ENCODE measurements at places on chromosomes 3 and 15.

GRCh38 chr3:189547448-189547847 lies 83.7 kb upstream of the TP63 start:
- no peak for DNase-seq

- DNase-seq, result no peak
Observed at GRCh38 chr3:149325581-149325980, 7.9 kb downstream of the TM4SF18 start.

GRCh38 chr3:133162265-133162664 lies 124.1 kb downstream of the TMEM108 start:
- DNase-seq, result no peak

DNA sequence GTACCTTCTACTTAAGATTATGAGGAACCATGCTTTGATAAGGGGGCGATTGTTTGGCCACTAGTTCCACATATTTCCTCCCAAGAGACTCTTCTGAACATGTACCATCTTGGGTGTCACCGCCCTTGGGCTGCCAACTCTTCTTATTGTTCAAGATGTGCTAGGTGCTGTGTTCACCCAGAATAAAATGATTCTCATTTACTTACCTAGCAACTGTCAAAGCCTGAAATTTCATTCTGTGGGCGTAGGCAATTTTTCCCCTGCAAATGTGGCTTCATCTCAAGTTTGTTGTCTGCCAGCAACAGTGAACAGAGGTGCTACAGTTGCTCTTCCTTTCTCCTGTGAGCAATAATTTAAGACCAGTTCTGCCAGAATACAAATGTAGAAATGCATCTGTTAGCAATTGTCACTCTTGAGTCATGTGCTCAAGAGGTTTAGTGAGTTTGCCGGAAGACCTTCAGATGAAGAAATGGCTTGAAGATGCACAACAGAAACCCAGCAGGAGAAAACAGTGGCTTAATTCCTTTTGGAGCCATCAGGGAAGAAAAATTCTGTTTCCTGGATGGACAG lies 41.3 kb upstream of the RARB start:
- no peak for DNase-seq

- DNase-seq, result no peak
Observed at GRCh38 chr3:11459186-11459824, 184.4 kb downstream of the VGLL4 start.

DNA sequence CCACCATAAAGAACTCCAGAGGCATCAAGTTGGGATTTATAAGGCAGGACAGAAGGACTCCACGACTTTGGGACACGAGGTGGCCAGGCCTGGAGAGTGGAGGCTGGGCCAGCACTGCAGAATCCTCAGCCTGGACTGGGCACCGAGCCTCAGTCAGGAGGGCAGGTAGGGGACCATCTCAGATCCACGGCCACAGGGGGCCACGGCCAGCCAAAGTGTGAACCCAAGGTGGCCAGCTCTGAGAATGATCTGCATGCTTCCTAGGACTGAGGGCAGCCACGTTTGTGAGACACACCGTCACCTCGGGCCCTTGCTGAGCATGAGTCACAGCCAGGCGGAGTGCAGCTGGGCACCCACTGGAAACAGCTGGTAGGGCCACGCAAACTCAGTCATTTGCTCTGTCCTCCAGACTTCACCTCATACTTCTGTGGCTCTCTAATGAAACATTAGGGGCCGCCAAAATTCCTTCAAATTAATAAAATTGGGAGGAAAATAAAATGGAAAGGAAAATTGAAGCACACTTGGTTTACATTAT lies 65.8 kb downstream of the CTNNB1 start:
- DNase-seq, result no peak

DNA sequence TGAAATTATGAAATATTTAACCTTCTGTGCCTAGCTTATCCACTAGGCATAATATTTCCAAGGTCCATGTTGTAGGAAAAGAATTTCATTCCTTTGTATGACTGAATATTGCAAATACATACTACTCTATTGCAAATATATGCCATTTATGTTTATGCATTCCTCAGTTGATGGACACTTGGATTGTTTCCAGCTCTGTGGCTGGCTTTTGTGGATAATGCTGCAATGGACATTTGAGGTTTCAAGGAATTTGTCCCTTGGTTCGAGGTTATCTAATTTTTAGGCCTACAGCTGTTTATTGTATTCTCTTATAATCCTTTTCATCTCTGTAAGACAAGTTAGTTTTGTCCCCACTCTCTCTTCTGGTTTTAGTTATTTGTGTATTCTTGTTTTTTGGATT lies 7.7 kb upstream of the AADACL2 start:
- DNase-seq, result no peak

DNA sequence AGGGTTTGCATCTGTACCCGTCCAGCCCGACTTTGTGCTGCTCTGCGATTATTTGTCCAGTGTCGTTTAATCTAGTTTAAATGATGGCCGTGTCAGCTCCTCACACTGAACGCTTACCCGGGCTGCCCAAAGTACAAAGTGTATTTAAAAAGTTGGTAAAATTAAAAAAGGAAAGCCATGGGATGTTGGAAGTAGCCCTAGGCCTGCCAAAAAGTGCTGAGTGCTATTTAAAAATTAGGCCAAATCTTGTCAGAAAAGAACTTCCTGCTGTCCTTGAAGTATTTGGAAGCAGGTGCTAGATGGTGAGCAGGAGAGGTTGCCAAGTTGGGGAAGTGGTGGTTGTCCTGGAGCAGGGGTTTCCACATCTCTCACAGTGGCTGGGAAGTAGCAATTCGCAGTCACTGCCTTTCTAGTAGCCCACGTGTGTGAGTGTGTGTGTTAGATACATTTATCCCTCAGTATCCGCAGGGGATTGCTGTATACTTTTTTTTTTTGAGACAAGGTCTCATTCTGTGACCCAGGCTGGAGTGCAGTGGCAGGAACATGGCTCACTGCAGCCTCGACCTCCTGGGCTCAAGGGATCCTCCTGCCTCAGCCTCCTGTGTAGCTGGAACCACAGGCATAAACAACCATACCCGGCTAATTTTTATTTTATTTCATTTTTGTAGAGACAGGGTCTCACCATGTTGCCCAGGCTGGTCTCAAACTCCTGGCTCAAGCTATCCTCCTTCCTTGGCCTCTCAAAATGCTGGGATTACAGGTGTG lies 664 bp downstream of the PPCDC start:
- DNase-seq, result no peak

DNA sequence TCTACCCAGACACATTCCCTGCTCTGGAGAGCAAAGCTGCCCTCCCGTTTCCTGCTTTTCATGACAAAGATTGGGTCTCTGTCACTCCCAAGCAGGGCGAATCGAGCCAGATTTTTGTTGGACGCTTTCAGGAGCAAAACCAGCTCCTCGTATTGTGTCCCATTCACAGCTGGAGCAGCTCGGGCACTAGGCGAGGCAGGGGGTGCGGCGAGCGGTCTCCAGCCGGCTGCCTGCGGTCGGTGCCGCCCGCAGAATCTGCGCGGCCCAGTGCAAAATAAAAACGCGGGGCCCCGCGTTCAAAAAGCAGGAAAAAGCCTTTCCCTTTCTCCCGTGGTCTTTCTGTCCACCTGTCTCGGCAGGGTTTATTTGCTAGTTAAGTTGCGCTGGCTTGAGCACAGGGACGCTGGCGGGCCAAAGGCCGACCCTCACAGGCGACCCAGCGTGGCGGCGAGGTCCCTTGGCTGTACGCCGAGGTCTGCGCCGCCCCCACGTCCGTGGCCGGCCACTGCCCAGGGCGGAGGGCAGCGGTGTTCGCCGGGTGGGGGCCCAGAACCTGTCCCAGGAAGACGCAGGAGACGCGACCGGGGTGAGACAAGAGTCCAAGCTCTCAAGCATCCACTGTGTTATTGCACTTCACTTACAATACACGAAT lies 71.2 kb downstream of the CYP19A1 start:
- no peak for DNase-seq

DNA sequence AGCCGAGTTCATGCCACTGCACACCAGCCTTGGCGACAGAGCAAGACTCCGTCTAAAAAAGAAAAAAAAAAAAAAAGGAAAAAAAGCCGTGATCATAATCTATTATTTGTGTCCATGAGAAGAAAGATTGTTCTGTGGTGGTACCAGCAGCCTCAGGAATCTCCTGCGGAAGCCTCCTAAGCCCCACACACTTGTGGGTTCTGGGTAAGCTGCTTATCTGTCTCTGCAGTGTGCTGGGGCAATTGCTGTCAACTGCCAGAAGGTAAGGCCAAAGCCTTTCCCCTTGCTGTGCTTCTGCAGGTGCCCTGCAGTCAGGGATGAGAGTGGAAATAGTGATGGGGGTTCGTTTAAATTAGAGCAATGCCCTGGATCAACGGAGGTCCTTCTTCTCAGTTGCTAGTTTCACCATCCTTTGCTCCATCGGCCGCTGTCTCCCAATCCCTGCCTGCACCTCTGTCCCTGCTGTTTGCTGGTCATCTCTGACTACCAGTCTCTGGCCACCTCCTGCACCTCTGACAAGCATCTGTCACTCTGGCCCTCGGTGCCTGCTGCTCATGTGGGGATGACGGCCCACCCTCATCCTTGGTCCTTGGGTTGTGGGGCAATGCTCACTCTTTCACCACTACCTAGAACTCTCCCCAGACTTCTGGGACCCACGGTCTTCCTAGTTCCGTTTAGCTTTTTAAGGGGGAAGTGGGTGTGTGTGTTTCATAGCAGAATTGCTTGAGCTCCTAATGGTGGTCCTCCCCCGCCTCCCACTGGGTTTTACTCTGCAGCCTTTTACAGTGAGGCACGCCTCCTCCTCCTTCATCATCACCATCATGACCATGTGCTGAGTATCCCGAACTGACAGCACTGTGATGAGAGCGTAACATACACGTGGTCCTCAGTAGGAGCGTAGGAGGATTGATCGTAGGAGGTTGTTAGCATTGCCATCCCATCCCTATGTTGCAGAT lies 25.5 kb downstream of the CHRD start:
- DNase-seq, result no peak

DNA sequence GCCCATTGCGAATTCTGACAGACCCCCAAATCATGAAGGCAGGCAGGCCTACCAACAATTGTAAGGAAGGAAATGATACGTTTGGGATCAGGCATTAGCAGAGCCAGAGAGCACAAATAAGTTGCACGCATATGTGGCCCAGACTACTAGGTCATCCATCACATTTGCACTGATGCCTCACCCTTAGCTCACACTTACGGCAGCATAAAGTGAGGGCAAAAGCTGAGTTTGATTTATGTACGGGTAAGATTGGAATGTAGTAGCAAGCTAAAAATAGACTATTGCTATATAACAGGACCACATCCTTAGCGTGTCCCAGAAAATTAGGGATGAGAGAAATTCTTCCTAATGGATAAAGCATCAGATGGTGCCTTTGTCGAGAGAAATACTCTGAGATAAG lies 58.6 kb downstream of the QTRT2 start:
- no peak for DNase-seq

DNA sequence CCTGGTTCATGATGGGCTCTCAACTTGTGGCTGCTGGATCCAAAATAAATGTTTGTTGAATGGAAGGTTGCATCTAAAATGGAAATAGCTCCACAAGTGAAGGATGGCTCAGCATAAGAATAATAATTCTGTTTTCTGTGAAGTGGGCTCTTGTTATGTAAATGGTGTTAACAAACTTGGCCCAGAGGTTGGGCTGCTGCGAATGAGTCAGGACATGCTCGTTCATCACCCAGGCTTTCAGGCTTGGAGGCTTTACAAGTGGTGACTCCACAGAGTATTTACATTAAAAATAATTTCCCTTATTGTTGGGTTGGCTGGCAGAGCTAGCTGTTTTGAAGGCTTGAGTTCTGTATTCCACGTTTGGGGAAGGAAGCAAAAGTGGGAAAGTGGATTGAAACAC lies 60.5 kb downstream of the ITGB5 start:
- no peak for DNase-seq

- DNase-seq, result no peak
Observed at GRCh38 chr3:51393564-51393963, 2.5 kb downstream of the RBM15B start.

DNA sequence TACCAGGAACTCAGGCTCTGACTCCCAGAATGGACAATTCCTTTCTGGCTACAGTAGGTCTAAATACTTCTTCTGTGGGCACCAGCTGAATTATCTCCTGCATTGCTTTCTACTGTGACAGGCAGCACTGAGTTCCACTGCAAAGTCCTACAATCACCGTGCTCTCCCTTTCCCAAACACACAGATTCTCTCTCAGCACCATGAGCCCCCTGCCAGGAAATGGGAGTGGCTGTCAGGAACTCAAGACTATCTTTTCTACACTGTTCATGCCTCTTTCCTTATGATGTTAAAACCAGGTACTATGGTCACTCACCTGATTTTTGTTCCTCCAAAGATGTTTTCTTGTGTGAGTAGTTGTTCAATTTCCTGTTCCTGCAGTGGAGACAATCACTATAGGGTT lies 383.4 kb downstream of the EPHA6 start:
- no peak for DNase-seq

- no peak for DNase-seq
Observed at GRCh38 chr15:84811151-84811550, 6.0 kb upstream of the ALPK3 start.

DNA sequence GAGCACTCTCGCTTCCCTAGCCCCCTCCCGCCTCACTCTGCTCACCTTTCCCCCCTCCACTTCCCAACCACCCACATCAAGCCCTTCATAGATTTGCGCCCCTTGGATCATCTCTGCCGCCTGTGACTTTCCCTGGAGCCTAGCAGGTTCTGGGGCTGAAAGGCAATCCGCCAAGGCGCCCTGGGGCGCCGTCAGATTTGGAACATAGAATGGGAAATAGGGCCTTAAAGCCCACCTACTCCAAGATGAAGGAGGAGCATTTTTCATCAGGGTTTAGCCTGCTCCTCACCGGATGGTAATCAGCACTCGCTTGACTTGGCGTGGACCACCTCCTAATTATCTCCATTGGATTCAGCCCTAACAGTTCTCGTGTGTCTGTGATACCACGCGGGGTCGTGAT lies 1.3 kb downstream of the CPNE4 start:
- no peak for DNase-seq

DNA sequence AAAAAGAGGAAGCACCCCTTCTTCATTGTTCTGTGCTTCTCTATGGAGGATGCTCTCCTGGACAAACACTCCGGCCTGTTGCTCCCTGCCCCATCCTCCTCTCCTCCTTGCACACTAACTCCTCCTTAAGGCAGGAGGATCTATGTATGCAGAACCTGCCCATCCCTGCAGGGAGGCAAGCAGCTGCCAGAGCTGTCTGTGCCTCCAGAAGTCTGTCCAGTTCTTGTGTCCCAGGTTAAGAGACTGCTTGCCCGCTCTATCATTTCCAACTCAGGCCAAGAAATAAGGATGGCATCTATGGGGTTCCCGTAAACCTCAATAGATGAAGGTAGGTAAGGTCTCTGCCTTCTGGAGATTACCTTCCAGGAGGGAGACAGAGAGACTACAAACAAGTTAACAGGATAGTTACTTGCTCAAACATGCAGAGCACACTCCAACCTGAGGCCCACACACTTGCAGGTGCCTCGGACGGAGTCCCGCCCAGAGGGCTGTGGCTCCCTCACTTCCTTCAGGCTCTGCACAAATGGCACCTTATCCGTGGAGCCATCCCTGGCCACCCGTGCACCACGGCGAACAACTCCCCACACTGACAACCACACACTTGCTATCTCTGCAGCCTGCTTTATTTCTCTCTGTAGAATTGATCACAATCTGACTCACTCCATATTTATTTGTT lies 6.9 kb downstream of the XXYLT1 start:
- DNase-seq, result no peak

- DNase-seq, result no peak
Observed at GRCh38 chr3:135528413-135529015, 437.0 kb upstream of the PPP2R3A start.

Data from stimulated activated CD8-positive, alpha-beta memory T cell treated with anti-CD3 and anti-CD28 coated beads, Interleukin-15, amount 100 ng/mL, for 1 hour (primary cell).